ENCODE measurements at places on chromosomes 5 and 9. TPM values are rescaled to one million over a fixed set of nuclear protein-coding genes. Genes with fewer than 3 reads are reported as not detected.

The CBY3 gene
- total RNA-seq: not detected

The KIF4B gene
- not detected for total RNA-seq

The PCDHGA7 gene
- 0.41 TPM for total RNA-seq

The SPATA31A1 gene
- not detected for total RNA-seq

The LRRTM2 gene
- total RNA-seq: not detected

The NR5A1 gene
- 0.49 TPM for total RNA-seq

The SPATA31D4 gene
- not detected for total RNA-seq

The KLF4 gene
- total RNA-seq: 9.2 TPM

The MLANA gene
- not detected for total RNA-seq

The PDCD1LG2 gene
- total RNA-seq: not detected

The PLPPR1 gene
- total RNA-seq: 12.2 TPM

The F2RL2 gene
- 0.16 TPM for total RNA-seq

The PNPLA7 gene
- 7.9 TPM for total RNA-seq

All from progenitor cell of endocrine pancreas (in vitro differentiated cells).